DMS 273 treated with DMSO at 0.1 percent for 48 hours (cell line): ENCODE measurements at places on chromosomes 12 and 14.

GRCh38 chr14:33432407-33433023, 493.8 kb downstream of the NPAS3 start:
- no peak for DNase-seq

DNA sequence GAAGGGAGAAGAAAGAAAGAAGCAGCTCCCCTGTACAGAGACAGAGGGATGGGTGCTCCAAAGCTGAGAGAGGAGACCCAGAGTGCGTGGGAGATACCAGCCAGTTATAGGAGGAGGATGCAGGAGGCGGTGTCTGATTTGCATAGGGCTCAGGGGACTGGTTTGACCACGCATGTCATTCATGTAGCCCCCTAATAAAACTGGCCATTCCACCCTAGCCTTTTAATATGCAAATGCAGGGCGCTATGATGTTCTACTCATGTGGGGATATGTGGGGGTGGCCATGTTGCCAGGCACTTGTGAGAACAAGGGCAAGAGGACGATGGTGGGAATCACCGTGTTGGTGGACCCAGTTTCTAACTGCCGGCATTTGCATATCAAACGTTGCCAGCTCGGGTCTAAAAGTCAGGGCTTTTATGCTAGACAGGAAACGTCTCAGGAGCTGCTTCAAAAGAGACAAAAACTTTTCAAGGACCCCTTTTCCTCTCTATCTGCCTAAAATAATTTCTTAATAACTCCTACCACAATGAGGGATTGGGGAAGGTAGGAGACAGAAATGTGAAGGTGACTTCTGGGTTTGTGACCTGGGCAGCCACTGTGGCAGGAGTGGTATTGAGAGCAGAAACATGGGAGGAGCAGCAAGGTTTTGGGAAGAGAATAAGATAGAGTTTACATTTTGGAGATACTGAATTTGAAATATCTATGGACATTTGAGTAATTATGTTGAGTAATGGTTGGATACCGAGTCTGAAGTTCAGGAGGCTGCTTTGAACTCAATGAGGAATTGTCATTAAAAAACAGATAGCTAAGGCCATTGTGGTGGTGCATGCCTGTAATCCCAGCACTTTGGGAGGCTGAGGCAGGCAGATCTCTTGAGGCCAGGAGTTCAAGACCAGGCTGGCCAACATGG, 2.2 kb upstream of the ATXN3 start:
- no peak for DNase-seq

DNA sequence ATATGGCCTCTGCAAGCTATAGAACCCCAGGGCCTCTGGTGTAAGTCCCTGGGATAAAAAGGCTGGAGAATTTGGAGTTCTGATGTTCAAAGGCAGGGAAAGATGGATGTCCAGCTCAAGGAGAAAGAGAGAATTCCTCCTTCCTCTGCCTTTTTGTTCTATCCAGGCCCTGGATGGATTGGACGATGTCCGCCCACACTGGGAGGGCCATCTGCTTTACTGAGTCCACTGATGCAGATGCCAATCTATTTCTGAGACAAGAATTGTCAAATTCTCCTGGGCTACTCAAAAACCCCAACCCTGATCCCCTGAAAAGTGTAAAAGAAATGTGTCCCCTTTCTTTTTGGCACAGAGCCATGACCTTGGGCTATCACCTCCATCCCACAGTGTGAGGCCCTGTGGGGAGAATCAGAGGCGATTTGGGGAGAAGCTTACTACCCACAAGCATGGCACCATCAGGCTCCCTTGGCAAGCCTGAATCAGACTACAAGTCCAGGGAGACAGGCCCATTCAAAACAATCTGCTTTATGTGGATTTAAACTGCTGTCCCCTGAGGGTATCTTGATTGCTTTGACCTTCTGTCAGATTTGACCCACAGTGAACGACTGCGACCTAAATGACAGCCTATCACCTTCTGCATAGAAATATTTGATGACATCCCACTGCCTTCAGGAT, 334.0 kb downstream of the NUAK1 start:
- no peak for DNase-seq

DNA sequence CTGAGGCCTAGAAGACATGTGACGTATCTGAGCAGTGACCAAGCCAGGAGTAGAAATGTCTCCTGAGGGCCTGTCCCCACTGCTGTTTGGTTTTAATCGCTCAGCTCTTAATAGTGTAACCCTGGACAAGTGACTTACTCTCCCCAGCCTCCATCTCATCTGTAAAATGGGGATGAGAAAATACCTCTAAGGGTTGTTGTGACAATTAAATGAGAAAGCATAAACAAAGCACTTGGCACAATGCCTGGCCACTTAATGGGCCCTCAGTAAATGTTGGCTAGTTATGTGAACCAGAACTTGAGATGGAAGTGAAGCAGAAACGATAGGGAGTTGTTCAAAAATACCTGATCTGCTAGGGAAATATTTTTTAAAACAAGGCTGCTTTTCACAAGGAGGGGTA, 58.2 kb downstream of the HMGA2 start:
- no peak for DNase-seq

GRCh38 chr12:89862511-89863445, 154.1 kb upstream of the ATP2B1 start:
- no peak for DNase-seq

DNA sequence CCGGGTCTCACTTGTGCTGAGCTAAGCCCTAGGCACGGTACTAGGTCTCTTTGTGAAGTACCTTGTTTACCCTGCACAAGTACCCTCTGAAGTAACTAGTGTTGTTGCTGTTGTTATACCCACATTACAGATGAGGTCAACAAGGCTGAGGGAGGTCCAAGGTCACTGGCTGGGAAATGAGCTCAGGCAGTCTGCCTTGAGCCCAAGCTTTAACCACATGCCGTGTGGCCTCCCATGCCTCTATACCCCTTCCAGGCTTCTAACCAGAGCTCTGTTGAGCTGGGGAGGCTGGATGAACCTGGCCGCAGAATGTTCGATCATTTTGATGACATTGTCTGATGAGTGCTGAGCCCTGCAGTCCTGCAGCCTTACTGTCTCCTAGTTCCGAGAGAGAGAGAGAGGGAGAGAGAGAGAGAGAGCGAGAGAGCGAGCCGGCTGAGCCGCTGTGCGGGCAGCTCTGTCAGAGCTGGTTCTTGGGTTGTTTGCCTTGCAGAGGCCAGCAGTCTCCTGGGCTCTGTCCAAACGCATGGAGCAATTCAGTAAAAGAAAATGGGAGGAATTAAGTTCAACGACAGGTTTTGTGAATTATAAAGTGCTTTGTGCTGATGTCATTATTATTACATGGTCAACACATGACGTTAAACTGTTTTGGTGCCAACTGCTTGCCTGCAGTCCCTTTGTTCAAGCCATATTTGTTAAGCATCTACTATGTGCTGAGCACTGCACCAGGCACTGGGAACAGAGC, 13.1 kb downstream of the JDP2 start:
- no peak for DNase-seq

DNA sequence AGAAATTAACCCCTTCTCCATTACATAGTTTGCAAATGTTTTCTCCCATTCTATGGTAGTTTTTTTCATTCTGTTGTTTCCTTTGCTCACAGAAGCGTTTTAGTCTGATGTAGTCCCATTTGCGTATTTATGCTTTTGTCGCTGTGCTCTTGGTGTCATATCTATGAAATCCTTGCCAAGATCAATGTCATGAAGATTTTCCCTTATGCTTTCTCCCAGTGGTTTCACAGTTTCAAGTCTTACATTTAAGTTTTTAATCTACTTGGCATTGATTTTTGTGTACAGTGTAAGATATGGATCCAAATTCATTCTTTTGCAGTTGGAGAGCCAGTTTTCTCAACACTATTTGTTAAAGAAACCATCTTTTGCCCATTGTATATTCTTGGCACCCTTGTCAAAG, 357.6 kb downstream of the APAF1 start:
- no peak for DNase-seq

DNA sequence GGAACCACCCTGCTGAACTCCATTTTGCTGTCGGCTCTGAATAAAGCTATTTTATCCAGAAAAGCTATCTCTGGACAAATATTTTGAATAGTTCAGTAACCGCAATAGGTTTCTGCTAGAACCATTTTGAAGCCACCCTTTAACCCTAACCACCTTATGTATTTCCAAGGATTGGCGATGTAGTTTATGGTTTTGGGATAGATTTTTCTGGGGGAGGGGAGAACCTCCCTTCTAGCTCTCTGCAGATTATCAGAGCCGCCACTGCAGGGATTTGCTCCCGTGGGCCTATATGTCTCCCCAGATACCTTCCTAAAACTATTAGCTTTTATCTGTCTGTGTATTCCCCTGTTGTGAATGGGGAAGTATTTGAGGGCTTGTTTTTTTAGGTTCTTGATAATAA, 1.8 kb upstream of the TUBA1B start:
- no peak for DNase-seq

GRCh38 chr12:124823272-124823970, 40.2 kb downstream of the SCARB1 start:
- DNase-seq: no peak

DNA sequence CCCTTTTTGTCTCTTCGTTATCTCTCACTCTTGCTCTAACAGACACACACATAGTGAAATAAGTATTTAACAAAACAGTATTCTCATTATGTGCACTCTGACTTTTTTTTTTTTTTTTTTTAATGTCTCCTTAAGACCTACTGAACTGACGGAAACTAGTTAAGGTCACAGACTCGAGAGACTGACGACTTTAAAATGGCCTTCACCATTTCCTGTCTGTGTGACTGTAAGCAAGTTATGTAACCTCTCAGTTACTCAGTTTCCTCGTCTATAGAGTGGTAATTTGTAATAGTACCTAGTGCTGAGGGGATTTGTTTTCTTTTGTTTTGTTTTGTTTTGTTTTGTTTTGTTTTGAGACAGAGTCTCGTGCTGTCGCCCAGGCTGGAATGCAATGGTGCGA, 284.8 kb downstream of the FBXL14 start:
- no peak for DNase-seq

GRCh38 chr14:26870096-26870495, 272.3 kb upstream of the NOVA1 start:
- DNase-seq: no peak

DNA sequence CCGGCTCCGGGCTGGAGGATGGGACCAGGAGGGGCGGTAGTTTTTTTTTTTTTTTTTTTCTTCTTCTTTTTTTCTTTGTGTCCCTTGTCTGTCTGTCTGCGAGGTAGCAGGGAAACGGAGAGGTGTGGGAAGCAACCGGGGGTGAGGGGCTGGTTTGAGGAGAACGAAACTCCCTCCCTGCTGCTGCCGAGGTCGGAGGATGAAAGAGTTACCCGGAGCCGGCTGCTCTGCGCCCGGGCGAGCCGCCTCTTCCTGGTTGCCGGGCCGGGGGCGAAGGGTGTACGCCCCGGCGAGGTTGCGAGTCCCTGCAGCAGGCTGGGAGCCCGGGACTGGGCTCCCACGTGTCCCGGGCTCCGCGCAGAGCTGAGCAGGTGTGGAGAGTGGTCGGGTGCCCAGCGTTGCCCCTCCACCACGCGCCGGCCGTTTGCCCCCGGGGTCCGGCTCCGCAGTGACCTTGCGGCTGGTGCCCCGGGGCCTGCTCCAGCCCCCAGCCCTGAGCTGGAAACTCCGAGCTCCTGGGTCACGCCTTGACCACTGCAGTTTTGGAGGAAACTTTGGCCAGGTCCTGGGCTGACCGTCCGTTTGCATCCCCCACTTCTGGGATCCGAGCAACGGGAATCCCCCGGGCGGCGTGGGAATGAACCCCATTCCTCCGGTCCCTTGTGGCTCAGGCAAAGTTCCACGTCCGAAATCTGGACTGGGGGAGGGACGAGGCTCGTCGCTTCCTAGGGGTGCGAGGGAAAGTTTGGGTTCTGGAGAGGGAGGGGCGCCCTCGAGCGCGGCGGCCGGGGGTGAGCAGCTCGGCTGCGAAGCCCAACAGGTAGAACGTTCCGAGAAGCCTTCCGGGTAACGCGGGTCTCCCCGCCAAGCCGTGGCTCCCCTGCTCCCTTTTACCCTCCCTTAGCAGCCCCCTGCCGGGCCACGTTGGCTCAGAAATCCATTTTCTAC, 1.3 kb downstream of the CHST11 start:
- no peak for DNase-seq

- no peak for DNase-seq
Measured at GRCh38 chr12:131132118-131132892, 178.6 kb downstream of the ADGRD1 start.

GRCh38 chr12:130552483-130552996, 163.6 kb downstream of the RIMBP2 start:
- DNase-seq: no peak

DNA sequence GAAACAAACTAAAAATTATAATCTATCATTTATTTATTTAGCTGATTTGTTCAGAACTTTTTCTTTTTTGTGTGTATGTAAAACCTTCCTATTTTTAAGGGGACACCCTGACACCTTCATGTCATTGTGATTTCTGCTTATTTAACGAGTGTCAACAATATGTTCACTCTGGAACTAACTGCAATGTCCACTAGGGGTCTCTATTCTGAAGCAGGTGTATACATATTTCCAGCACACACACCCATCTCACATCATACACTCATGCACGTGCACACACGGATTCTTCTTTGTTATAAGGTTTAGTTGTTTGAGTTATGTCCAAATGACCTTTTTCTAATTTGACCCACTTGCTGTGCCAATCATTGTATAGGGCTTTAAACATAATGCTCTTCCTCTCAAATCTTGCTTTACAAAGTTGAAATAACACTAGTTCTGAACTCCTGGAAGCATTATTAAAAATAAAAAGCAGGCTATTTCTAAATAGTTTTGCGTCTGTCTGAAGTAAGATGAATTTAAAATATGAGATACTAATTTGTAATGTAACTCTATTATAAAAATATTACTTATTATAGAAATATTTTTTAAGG, 15.5 kb downstream of the E2F7 start:
- peak; percentile 27 for DNase-seq

- DNase-seq: no peak
Measured at GRCh38 chr12:125222876-125223275, 157.6 kb downstream of the AACS start.

GRCh38 chr12:120677765-120678473, 9.0 kb upstream of the MLEC start:
- DNase-seq: no peak

- no peak for DNase-seq
Measured at GRCh38 chr12:75489613-75490210, 9.2 kb downstream of the GLIPR1 start.

DNA sequence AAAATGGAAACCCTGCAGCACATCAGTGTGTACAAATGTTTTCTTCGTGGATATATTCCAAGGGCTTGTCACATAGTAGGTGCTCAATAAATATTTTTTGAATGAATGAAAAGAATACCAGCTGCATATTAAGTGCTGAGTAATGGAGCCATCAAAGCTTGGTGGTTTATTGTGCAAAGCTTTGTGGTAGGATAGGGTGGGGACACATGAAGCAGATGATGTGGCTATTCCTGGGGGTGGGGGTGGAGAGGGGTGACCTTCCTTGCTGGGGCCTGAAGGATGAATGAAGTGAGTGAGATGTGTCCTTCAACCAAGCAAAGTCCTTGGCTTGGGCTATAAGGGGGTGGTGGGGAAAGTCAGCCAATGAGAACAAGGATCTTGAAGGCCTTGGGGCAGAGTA, 4.3 kb upstream of the KRT81 start:
- no peak for DNase-seq
